ENCODE measurements at places on chromosomes 12 and 14.

DNA sequence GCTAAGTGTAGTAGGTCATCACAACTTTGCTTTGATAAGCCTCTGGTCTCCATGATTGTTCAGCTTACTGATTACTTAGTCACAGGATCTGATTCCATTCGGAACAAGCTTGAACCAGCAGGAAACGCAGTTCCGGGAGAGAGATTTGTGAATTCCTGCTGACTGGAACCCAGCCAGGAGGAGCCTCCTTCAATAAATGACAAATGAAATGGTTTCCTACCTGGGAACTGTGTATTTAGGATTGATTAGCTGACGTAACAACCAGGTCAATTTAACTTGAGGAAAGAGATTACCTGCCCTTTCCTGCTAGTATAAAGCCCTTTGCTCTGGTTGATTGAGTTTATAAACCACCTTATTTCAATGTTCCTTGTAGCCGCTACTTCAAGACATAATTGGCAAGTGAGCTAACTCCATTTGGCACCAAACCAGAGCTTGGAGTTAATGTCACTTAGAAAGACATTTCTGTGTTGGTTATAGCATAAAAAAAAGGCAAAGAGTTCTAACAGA lies 35.1 kb upstream of the KCNH3 start:
- no peak for DNase-seq

GRCh38 chr14:55031190-55031589 lies 4.2 kb downstream of the SOCS4 start:
- DNase-seq = no peak

DNA sequence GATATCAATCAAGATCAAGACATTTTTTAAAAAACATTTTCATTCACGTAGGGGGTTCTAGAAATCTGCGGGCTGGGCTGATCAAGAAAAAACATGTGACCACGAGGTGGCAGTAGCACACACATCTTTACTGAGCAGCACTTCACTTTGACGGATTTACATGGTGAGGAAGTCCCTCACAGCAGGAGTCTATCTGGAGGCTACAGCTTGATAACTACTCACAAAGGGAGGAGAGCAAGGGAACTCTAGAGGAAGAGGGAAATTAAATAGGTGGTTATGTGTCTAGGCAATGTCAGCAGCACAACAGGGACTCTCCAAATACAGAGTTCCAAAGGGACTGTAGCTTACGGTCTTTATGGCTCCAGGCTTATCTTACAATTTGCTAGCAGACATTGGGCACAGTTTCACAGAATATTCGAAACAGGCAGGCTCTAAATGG lies 248.1 kb downstream of the DPY19L2 start:
- DNase-seq = no peak

GRCh38 chr14:70052990-70053389 lies 135.8 kb downstream of the SLC8A3 start:
- no peak for DNase-seq

DNA sequence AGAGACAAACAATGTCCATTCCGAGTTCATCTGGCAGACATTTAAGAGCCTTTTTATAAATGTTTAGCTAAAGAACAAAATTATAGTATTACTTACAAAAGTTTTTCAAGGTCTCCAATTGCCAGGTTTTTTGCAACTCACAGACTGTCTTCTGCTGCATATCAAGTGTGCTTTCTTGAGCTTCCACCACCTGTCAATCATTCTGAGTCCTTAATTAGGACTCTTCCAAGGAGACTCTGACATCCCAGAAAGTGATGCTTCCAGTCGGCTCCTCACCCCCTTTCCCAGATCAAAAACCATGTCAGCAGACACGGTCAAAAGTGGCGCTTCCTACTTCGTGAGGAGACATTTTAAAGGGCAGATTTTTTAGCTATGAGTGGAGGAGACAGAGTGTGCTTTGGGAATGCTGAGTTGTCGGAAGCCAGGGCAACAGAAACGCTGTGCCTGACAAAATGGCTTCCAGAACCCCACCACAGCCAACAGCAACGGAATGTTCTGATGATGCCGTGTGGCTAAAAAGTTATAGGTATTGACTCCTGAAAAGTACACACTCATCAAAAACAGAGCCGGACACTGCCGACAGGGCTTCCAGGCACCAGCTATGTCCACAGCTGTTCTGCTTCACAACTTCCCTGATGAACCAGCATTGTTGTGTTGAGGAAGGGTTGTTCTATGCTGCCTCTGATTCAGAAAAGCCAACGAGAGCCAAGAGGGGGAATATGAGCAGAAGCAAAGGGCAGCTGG lies 116.1 kb upstream of the SLC35F4 start:
- no peak for DNase-seq

- no peak for DNase-seq
These were observed 161.3 kb downstream of the RPL10L start for GRCh38 chr14:46490238-46490685.

- peak; percentile 52 for DNase-seq
These were observed 32.2 kb upstream of the GNG2 start for GRCh38 chr14:51828017-51828797.

- no peak for DNase-seq
These were observed 185.1 kb downstream of the ATXN7L3B start for GRCh38 chr12:74722709-74723108.

GRCh38 chr14:71625175-71625574 lies 307.1 kb upstream of the RGS6 start:
- DNase-seq = no peak

DNA sequence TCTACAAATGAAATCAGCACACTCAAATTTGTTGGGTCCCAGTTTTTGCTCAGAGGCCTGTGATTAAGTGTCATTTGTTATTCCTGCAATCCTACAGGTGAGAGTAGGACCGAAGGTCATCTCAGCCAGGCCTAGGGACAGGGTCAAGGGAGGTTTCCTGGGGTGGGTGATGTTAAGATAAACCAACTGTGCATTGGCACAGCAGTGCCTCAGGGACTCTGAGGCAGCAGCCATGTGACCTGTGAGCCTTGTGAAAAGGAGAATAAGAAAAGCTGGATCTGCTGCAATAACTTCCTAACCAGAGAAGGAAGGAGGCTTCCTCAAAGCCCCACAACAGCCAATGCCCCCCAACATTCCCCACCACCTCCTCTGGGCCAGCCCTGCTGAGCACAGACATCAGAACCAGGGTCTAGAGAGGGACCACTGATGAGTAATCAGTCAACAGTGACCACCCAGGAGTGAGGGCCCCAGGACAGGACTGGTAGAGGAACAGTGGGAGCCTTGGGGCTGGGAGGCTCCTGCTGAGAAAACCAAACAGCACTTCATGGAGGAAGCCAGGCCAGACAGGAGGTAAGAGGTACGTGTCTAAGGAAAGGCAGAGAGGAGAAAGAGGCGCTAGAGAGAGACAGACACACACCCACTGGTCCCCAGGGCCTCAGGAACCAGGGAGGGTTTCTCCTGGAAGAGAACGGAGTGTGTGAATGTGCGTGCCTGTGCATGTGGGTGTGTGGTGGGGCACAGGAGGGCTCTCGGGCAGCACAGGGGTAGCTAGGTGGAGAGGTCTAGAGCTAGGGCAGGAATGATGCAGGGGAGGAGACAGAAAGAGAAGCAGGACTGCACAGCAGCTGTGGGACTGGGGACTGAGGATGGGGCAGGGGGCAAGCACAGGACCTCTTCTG lies 82.4 kb downstream of the ITPK1 start:
- DNase-seq = no peak

GRCh38 chr12:122422730-122423257 lies 325 bp upstream of the CLIP1 start:
- peak; percentile 54 for DNase-seq

DNA sequence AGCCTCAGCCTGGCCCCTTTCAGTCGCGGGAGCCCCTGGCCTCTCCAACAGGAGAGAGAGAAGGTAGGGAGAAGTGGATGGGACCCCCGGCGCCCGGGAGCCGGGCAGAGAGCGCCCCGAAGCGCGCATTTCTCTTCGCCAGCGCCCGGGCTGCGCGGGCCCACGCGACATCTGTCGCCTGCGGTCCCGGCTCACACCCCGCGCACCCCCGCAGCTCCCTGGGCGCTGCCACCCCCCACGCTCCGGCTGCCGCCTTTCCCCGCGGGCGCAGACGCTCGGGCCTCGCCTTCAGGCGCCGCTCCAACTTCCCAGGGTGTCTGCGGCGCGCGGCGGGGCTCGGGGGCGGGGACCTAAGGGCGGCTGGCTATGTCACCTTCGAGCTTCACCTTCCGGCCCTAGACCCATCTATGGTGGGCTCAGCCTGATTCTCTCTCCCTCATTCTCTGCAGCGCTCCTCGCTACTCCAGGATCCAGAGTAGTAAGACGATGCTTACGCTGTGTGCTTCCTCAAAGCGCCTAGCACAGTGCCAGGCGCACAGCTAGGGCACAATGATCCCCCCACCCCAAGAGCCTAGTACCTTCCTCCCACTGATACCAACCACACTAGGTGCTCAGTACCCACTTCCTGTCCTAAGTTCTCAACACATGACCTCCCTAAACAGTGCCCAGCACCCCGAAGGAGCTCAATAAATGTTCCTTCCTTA lies 1.6 kb downstream of the HRK start:
- no peak for DNase-seq

- DNase-seq = peak; percentile 82
These were observed 363 bp upstream of the CSAD start for GRCh38 chr12:53180931-53181645.

DNA sequence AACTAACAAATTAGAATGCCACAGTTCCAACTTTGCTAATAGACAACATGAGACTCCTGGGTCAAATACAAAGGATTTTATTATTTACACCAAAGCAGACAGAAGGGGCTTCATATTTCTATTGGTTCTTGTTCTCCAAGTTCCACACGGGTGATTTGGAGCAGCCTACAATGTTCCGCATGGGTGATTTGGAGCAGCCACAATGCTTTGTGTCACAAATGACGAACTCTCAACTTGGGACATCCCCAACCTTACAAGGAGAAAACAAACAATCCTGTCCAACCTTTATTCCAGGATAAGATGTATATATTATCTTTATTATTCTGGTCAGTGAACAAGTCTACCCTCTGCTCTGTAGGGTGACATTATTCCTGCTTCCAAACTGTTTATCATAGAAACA lies 694.3 kb upstream of the MGAT4C start:
- no peak for DNase-seq

DNA sequence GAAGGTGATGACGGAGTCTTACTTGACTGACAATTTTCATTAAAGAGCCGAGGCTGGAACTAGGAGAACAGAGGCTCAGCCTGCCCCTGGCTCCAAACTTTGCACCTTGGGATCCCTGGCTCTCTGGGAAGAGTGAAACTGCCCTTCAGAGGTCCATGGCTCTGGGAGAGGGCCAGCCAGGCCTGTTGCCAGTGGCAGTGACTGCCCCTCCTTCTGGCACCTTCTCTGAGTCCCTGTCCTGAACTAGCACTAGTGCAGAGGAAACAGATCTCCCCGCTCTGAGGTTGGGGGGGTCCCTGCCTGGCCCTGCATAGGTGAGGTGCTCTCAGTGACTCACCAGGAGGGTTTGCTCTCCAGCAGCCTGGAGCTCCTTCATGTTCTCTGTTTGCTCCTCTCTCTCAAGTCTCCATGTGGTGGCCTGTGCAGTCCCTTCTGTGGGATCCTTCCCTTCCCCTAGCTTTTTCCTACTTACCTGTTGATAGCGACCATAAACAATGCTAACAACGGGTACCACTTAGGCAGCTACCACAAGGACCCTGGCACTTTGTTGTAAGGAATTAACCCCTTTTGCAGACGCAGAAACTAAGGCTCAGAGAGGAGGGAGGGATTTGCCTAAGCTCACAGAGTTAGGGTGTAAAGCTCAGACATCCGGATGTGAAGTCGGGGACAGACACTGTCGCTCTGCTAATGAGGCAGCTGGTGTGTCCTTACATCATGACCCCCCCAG lies 22.4 kb downstream of the FAM222A start:
- DNase-seq = no peak

- DNase-seq = no peak
These were observed 1.5 kb upstream of the TEX52 start for GRCh38 chr12:2858334-2858733.

GRCh38 chr14:104953097-104953496 lies 25.1 kb downstream of the AHNAK2 start:
- DNase-seq = no peak

DNA sequence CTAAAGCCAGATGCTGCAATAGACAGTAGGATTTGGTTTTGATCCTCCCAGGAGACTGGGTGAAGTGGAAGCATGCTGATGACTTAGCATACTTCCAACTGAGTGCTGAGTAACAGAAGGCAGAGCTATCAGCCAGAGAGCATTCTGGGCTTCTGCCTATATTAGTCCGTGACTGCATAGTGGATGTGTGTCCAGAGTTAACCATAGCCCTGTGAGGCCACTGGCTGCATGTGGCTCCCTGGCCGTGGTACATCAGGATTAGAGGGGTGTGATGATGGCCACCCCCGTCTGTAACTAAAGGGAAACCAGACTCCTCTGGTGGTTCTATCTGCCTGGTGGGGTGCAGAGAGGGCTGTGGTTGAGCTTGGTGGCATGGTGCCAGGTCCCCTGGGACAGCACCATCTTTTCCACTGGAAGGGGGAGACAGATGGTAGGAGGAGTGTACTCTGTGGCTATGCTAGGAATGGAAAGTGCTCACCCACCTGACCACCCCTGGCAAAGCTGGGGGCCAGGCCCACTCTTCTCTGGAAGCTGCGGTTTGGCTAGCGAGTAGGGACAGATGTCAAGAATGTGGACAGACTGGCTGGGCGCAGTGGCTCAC lies 27.4 kb downstream of the ABCD4 start:
- DNase-seq = no peak
